Small intestine (tissue), 16 donors: ENCODE measurements at places on chromosomes 2 and 18.

DNA sequence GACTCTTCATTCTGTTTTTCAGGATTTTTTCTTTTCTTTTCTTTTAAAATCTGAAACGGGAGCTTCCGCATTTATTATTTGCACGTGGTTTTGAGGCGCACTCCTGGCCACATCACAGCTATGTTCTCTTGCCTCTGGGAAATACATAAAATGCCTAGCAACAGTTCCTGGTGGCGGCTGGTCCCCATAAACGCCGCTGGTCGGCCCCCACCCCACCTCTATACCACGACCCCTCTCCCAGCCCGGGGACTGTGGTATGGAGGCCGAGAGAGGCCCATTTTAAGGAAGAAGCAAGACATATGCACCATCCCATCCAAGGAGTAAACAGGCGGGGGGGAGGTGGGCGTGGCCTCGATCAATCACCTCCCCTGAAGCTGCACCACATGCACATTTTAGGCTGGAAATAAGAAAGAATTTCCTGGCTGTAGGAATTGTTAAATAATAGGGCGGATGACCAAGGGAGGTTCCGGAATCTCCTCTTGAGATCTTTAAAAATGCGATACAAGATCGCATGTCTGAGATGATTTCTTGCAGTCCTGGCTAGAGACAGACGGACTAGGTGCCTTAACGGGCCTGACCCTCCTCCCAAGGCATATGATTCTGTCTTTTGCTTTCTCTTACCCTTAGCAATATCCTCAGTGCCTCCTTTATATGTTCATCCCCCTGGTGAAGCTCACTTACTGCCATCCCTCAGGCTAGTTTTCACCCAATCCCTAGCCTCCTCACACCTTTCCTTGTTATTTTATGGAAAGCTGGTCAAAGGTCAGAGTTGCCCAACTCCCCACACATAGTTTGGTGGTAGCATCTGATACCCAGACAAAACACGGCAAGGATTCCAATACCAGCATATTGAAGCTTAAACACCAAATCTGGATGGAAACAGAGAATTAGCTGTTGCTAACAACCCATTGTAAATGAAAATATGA, 82.4 kb downstream of the BCL2 start:
- peak; percentile 49 for DNase-seq

GRCh38 chr2:134075204-134075603, 178.7 kb upstream of the MGAT5 start:
- no peak for DNase-seq

DNA sequence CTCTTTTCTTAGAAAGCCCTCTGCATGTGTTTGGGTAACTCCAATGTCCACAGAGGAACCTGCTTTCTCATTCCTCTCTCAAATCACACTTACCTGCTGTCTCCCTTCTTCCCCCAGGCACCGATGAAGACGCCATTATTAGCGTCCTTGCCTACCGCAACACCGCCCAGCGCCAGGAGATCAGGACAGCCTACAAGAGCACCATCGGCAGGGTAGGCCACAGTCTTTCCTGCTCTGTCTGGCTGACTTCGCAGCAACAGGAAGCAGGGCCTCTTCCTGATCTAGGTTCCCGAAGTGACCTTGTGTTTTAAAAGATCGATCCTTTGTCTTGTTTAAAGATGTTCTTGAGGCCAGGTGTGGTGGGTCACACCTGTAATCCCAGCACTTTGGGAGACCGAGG, 25.0 kb upstream of the GMCL1 start:
- no peak for DNase-seq

- peak; percentile 53 for DNase-seq
Observed at GRCh38 chr2:53006980-53007379, 760.6 kb upstream of the CHAC2 start.

GRCh38 chr2:160581035-160581434, 87.4 kb upstream of the RBMS1 start:
- DNase-seq, result no peak
